Iris pigment epithelial cell (primary cell): ENCODE measurements at places on chromosomes 3 and 15.
A peak's percentile ranks its signal among the peaks of the same experiment; 100 is the strongest.

DNA sequence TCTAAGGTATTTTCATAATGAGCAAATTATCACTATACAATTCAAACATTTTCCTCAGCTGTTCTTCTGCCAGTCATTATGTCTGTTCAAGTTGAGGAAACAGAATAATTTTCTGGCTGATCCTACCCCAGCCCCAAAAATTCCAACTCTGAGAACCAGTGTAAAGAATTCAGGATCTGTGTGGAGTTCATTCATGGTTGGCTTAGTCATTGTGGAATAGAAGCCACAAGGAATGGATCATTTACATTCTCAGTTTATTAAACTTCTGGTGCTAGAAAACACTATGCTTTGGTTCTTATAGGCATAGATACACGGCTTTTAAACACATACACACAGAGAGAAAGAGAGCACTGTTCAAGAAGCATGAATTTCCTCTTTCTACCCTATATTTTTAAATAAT, 134.6 kb downstream of the CMSS1 start:
- DNase-seq: peak; percentile 54

DNA sequence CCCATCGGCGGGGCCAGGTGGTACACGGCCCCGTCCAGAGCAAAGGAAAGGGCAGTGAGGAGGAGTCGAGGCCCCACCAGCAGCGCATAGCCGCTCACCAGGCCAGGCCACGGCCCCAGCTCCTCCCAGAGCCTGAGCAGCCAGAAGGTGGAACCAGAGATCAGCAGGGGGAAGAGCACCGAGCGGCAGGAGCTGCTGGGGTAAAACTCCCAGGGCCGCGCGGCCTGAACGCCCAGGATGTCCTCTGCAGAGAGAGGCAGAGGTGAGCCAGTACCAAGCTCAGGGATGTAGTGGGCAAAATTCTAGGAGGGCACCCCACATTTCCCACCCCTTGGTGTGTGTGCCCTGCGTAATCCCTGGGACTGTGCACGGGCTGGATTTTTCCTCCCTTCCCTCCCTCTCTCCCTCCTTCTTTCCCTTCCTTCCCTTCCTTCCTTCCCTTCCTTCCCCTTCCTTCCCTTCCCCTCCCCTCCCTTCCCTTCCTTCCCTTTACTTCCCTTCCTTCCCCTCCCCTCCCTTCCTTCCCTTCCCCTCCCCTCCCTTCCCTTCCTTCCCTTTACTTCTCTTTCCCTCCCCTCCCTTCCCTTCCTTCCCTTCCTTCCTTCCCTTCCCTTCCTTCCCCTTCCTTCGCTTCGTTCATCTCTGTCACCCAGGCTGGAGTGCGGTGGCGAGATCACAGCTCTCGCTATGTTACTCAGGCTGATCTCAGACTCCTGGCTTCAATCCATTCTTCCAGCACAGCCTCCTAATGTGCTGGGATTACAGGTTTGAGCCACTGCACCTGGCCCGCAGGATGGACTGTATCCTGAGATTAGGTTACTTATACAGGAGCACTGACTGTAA, 6.3 kb upstream of the NCBP2 start:
- no peak for DNase-seq

- no peak for DNase-seq
These were observed 403.2 kb downstream of the NR2F2 start for GRCh38 chr15:96733721-96734120.

GRCh38 chr3:150635526-150635925, 32.4 kb downstream of the SELENOT start:
- peak; percentile 33 for DNase-seq

GRCh38 chr3:65398953-65399352, 639.8 kb downstream of the MAGI1 start:
- DNase-seq: peak; percentile 27

GRCh38 chr3:23055733-23056376, 147.3 kb upstream of the UBE2E2 start:
- peak; percentile 95 for DNase-seq

DNA sequence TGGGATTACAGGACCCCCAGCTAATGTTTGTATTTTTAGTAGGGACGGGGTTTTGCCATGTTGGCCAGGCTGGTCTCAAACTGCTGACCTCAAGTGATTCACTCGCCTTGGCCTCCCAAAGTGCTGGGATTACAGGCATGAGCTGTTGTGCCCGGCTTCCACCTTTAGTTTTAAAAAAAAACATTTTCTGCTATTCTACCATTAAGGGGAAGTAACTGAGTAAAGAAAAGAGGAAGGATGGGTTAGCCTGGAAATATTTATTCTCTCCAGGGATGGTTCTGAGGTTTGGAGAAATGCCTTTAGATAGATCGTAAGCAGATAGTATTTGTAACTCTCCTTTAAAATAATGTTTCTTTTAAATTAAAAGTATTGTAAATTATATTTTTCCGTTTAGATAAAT, 3.1 kb downstream of the AP4E1 start:
- DNase-seq: no peak

DNA sequence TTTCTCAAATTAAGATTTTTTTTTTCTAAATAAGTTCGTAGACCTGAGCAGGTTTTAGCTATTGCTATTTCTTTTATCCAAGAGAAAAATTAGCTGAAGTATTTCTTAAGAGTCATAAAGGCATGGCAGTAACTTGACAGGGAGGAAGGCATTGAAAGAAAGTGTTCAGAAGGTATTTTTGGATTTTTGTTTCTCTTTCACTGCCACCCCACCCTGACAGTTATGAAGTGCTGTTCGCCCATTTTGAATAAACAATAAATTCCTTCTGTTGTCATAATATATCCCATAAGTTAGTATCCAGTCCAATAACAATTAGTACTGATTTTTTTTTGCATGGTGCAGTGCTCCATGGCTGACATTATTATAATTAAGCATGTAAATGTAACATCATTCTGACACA, 363.0 kb downstream of the NR2F2 start:
- no peak for DNase-seq

- DNase-seq: no peak
These were observed 560.1 kb downstream of the GRM7 start for GRCh38 chr3:7421065-7421464.

DNA sequence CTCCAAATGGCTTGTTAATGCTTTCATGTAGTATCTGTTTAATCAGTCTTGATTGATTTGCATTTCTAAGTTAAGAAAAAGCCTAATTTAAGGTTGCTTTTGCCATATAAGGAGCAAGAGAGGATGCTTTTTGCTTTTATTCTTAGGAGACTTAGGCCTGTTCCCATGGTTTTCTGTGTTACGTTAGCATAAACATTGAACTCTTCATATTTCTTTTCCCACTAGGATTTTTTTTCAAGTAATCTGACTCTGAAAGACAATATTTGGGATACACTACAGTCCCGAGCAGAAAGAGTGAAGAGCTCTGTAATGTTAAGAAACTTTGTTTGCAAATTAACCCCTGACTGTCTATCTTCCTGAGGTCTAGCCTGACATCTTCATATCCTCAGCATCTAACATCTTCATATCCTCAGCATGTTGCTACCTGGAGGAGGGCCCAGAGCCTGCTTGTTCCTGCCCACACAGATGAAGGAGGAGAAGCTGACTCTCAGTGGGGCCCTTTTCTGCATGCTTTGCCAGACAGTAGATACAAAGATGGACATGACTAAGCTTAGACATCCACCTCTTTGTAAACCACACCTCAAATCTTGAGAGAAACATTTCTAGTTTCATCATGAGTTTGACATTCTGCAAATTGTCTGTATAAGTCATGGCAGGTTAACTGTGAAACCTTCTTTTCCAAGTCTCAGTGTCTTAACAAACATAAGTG, 86.2 kb upstream of the COL6A5 start:
- DNase-seq: no peak

- no peak for DNase-seq
These were observed 171.1 kb downstream of the RAB11A start for GRCh38 chr15:66040211-66040892.

DNA sequence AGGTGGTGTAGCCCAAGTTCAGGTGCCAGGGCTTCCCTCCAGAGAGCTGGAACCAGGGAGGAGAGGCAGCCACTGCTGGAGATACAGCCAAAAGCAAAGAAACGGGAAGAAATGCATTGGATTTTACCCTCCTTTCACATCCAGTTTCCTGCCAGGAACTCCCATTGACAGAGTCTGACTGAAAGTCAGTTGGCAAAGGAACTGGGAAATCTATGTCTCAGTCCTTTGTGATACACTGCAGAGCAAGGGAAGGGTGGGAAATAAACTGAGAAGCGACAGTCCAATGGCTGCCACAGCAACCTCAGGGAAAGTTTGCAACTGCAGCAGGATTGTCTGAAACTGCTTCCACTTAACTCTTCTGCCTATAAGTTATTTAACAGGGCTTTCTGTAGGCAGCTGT, 142.6 kb downstream of the SATB1 start:
- no peak for DNase-seq

DNA sequence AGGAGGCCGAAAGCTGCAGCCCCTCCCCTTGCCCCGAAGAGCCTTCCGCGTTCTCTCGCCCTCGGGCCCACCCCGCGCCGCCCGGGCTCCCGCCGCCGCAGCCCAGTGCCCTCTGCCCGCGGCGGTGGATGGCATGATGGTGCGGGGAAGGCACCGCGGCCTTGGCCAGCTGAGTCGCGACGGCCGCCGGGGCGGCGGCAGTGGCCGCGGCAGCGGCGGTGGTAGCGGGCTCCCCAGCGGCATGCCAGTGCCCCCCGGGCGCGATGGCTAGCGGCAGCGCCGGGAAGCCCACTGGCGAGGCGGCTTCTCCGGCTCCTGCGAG, 1.2 kb downstream of the TLNRD1 start:
- no peak for DNase-seq

- no peak for DNase-seq
These were observed 436.5 kb downstream of the CNTN4 start for GRCh38 chr3:2535206-2535605.

GRCh38 chr3:117404730-117405129, 695.2 kb downstream of the TUSC7 start:
- DNase-seq: no peak

GRCh38 chr3:104992676-104993075, 374.0 kb upstream of the ALCAM start:
- DNase-seq: no peak

DNA sequence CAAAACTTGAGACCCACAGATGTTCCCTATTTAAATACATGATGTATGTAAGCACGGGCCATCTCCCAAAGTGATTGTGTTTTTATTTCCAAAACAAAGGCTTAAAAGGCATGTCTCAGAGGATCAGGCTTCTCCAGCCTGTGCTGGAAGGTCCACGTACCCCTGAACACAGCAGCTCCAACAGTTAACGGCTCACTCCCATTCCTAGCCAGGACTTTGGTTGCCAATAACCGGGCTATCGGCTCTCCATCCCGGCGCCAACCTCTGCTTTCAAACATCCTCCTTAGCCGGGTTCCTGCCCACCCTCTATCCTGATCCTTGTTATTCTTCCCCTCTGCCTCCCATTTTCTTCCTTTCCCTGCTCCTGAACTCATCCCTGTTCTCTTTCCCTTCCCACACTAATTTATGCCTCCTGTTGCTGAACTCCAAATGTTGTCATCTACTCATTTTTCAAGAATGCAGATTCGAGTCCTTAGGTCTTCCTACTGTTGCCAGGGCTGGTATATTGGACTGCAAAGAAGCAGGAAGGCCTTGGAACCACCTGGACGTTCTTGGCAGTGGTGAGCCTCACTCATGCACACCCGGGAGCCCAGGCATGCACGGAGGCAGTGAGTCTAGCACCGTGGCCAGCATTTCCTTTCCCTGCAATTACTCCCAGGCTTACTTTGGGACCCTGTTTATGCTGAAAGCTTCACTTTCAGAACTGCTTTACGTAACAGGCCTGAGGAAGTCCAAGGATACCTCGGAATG, 128.4 kb upstream of the RAD18 start:
- no peak for DNase-seq

DNA sequence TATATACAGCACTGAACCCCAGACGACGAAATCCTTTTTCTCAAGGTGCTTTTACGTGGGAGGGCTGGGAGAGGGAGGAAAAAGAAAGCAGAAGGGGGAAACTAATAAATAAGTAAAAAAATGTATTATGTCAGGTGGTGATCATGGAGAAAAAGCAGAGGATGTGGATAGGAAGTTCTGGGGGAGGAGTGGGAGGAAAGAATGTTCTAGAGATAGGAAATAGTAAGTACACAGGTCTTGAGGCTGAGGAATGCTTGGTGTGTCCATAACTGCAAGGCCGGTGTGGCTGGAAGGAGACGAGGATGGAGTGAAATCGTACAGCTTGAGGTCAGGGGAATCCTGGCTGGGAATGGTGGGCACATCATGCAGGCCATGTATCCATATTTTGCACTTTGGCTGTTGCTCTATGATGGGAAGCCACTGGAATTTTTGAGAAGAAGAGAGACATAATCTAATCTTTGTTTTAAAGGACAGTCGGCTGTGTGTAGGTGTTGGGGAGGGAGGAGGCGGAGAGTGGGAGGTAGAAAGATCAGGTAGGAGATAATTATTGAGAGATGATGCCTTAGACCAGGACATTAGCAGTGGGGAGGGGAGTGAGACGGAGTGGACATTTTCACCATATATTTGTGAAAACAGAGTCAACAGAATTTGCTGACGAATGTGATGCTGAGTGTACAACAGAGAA, 1.8 kb upstream of the UBE2E2 start:
- DNase-seq: no peak

GRCh38 chr3:180977498-180977897, 12.0 kb downstream of the DNAJC19 start:
- no peak for DNase-seq

GRCh38 chr3:104596551-104596950, 770.2 kb upstream of the ALCAM start:
- peak; percentile 67 for DNase-seq

- no peak for DNase-seq
These were observed 59.2 kb upstream of the APEH start for GRCh38 chr3:49614936-49615335.

DNA sequence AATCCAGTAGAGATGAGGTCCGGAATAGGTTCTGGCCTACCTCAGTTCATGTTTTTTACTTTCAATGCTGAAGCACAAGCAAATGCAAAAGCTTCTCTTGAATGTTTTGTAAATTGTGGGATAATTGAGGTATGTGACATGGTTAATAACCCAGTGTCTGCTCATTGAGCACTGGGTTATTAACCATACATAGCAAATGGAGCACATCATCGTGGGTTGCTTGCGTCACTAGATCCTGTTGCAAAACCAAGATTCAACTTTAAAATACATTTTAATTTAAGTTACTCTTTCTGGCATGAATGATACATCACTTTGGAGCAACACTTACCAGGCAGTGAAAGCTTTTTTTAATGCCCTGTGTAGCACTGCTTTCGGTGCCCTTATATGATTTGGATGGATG, 165.6 kb downstream of the IGF1R start:
- DNase-seq: peak; percentile 19

GRCh38 chr3:27290760-27291159, 78.4 kb downstream of the NEK10 start:
- peak; percentile 6 for DNase-seq
